Amniotic stem cell (primary cell): ENCODE measurements at places on chromosomes 13 and 19.

- peak; percentile 90 for DNase-seq
Observed at GRCh38 chr19:869245-870177, 10.0 kb downstream of the CFD start.

DNA sequence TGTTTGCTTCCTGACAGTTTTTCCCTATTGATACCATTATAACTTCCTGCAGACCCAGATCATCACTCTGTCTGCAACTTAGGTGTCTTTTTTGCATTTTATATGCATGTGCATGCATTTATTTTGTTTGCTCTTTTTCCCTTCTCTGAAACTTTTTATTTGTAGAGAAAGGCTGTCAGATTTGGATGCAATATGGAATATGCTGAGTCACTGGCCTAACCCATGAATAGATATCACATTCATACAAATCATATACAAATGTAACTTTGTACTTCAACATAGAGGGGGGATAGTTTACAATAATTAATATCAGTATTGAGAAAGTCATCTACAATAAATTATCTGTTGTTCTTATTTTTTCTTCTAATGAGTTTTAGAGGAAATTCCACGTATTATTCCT lies 1465.0 kb downstream of the EFNB2 start:
- DNase-seq, result no peak

GRCh38 chr13:43245374-43245964 lies 222.1 kb downstream of the DNAJC15 start:
- DNase-seq, result no peak

GRCh38 chr19:40688309-40688708 lies 2.1 kb downstream of the NUMBL start:
- DNase-seq, result no peak

DNA sequence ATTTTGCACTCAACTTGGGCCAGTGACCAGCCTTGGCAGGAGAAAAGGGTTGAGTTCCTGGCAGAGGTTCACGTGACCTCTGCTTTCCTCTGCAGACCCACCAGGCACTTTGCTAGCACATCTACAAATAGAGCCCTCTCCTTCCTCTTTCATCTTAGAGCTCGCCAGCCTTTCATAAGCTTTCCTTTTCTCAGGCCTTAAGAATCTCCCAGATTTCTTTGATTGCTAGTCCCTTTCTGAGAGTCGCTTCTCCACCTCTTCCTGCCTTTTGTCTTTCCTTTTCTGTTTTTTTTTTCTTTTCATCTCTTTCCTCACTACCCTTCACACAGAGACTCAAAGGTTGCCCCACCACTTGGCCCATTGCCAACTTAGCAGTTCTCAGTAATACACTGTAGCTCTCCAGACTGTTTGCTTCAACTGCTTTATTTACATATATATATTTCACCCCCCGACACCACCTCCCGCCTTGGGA lies 375.7 kb upstream of the SPRY2 start:
- DNase-seq, result no peak

DNA sequence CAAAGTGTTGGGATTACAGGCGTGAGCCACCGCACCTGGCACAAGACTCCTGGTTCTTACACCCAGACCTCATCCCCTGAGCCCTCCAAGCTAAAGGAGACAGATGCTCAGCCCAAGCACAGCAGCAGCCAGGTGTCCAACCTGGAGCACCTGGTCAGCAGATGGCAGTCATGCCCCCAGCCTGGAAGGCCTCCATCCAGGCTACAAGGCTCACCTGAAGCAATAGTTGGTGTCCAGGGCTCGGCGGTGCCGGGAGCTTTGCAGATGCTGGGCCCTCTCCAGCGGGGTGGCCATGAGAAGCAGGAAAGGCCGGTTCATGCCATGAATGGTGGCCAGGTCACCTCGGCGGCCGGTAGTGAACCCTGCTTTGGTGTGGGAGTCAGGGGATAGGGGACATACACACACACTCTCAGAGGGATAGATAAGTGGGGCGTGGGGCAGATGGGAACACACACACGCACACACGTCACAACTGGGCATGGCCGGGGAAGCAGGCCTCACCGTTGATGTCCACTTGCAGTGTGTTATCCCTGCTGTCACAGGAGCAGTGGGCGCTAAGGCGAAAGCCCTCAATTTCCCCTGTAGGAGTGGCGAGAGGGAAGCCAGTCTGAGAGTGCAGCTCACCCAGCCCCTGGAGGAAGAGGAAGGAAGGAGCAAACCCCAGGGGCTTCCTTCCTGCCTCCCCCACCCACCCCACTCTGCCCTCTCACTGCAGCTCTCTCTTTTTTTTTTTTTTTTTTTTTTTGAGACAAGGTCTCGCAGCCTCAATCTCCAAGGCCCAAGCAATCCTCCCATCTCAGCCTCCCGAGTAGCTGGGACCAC lies 11.8 kb downstream of the TGFB1 start:
- DNase-seq, result no peak

DNA sequence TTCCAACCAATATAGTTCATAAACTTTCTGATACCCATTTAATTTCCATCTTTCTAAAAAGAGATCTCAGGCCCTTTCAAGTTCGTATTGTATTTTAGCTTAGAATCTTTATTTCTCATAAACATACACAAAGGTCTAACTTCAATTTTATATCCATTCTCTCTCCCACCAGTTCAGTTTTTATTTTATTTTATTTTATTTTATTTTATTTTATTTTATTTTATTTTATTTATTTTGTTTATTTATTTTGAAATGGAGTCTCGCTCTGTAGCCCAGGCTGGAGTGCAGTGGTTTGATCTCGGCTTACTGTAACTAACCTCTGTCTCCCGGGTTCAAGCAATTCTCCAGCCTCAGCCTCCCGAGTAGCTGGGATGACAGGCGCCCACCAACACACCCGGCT lies 552.8 kb downstream of the SLITRK5 start:
- DNase-seq, result no peak

- DNase-seq, result no peak
Observed at GRCh38 chr19:1826557-1827521, 14.8 kb upstream of the ATP8B3 start.

DNA sequence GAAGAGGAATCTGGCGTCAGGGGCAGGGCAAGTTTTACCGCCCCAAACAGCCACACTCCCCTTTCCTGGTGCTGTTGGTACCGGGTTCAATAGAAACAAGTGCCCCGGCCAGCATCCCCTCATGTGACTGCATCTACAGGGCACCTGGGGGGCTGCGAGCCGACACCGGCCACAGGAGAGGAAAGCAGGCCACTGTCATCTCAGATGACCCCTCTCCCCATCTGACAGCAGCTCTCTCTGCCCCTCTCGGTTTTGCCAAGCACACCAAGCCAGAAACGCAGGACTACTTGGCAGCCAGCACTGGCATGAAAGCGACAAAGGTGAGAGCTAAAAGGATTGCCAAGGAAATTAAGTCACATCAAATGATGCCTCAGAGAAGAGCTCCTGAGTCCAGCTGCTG lies 37.1 kb downstream of the MLLT1 start:
- DNase-seq, result no peak

- no peak for DNase-seq
Observed at GRCh38 chr13:70835371-70835770, 727.1 kb upstream of the KLHL1 start.

DNA sequence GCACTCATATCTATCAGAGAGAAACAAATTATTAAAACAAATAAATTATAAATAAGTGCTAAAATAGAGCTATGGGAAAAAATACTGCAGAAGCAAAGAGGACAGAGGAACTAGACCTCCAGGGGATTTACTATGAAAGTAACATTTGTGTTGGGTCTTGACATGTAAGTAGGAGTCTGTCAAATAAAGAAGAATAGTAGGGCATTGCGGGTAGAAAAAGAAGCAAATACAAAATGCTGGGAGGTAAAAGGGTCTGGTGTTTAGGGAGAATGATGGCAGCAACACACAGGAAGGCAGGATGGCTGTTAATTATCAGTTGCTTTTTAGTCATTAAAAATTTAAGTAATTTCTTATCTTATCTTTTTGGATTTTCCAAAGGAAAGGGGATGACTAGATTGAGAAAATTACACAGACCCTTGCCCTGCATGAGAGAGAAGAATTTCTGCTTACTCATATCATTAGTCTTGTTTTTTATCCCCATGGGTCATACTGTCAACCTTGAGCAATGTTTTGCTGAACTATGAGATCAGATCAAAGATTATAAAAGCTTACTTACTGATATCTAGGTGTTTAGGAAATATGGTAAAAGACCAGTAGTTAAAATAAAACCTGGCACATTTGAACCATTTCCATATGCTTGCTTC lies 472.7 kb downstream of the DIAPH3 start:
- no peak for DNase-seq

DNA sequence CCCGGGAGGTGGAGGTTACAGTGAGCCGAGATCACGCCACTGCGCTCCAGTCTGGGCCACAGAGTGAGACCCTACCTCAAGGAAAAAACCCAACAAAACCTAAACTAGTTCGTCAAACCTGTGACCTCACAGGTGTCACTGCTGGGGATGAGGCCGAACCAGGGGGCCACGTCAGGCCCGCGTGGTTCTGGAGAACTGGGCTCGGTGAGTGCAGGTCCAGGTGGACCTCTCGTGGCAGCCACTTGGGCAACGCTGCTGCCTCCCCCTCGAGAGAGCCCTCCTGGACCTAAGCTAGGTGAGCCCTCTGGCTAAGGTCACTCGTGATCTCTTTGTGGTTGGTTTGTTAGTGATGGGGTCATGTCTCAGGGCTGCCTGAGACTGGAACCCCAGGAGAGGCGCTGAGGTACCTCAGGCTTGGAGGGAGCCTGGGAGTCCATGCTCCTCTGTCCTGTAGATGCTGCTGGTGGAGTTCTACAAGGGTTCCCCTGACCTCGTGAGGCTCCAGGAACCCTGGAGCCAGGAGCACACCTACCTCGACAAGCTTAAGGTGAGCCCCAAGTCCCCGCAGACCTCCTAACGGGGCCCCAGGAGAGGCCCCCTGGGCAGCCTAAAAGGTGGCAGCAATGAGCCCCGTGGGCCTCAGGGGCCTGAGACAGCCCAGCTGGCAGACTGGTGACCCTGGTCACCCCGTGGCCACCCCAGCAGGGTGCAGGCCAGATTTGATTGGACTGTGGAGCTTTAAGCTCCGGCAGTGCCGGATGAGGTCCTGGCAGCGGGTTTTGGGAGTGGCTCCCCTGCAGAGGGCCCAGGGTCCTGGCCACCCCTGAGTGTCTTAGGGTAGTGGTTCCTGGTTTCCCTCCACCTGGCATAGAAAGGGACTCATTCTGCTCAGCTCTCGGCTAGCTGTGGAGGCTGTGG lies 15.6 kb downstream of the MPND start:
- no peak for DNase-seq

- no peak for DNase-seq
Observed at GRCh38 chr19:45558399-45558878, 26.2 kb downstream of the OPA3 start.

GRCh38 chr13:108959234-108959633 lies 329.8 kb downstream of the MYO16 start:
- no peak for DNase-seq

- DNase-seq, result no peak
Observed at GRCh38 chr13:72109863-72110262, 242.9 kb upstream of the DACH1 start.

DNA sequence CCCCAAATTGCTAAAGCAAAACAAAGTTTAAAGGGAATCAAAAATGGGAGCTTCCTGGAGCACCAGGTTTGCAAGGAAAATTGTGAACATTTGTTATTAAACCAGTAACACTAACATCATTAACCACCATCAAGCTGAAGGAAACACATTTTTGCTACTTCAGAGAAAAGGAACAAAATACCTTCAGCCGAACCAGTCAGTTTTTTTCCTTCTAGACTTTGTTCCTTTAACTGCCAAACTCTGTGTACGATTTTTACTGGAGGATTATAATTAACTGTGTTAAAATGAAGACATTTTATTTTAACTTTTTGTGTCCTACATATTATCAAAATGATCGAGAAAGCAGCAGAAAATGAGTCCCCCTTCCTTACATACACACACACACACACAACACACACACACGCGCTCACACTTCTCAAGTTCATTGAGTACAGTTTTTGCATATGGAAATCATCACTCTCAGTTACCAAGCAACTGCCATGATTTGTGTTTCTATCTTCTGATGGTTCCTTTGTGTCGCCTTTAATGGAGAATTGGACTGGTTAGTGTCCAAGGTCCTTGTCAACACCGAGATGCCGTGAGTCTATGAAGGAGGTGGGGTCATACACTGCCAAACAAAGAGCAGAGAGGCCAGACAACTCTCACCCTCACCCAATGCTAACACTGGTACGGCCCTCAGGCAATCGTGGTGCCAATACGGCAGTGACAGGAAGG lies 9.8 kb upstream of the SERP2 start:
- DNase-seq, result no peak

DNA sequence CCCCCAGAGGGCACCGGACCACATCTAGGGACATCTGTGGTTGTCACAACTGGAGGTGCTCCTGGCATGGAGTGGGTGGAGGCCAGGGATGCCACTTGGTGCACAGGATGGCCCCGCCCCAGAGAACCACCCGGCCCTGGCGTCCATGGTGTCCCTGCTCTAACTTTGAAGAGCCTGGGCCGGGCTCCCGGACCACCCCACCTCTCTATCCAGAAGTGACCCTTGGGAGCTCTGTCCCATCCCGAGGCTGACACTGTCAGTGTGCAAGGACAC lies 22.9 kb upstream of the MYDGF start:
- DNase-seq, result no peak

DNA sequence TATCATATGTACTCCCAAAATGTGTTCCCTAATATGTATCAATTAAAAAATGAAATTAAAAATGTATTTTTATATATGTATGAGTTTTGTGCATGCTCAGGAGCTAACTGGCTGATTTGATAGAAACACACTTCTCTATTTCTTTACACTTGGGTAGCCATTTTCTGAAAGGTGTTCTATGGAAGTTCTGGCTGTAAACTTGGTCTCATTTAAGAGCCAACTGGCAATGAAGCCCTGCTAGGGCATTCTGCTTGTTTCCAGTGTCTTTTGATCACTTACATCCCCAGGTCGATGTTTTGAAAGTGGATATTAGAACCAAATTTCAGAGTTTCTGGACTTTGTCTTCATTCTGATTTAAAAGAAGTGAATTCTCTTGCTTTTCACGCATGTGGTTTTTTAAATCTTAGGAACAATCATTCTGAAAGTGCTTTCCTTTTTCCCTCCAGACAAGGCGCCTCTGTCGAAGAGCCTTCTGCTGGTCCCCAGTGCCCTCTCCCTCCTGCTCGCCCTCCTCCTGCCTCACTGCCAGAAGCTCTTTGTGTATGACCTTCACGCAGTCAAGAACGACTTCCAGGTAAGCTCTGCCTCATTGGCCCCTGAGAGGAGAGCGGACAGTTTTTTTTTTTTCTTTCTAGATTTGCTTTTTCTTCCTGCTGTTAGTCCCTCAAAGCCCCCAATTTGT lies 20.1 kb downstream of the GPR18 start:
- no peak for DNase-seq
